Ascending aorta (tissue), 2 donors: ENCODE measurements at places on chromosomes 5 and 9. TPM values are rescaled to one million over a fixed set of nuclear protein-coding genes. Genes with fewer than 3 reads are reported as not detected.

Gene PCDHA9
- total RNA-seq, result not detected

Gene ZNF367
- total RNA-seq, result 3.9 TPM

Gene BBLN
- total RNA-seq, result 389 TPM

Gene CHSY3
- total RNA-seq, result 51.3 TPM

Gene RETREG1
- 2.9 TPM for total RNA-seq

Gene UQCRQ
- total RNA-seq, result 53.6 TPM

Gene BAAT
- total RNA-seq, result 0.53 TPM

Gene FAM151B
- total RNA-seq, result not detected

Gene OR4F3
- total RNA-seq, result not detected

Gene LCN15
- total RNA-seq, result not detected

Gene C1QTNF2
- 3.7 TPM for total RNA-seq

Gene ADGRD2
- not detected for total RNA-seq

Gene CDKN2AIPNL
- 6.0 TPM for total RNA-seq

Gene FOXD4
- total RNA-seq, result not detected

Gene DDX4
- total RNA-seq, result not detected

Gene GTF3C4
- 9.8 TPM for total RNA-seq

Gene PCA3
- total RNA-seq, result not detected

Gene SLC22A4
- total RNA-seq, result 18.1 TPM

Gene EGFLAM
- 4.2 TPM for total RNA-seq

Gene HOMER1
- 2.3 TPM for total RNA-seq

Gene TMEM252
- not detected for total RNA-seq

Gene SPINK1
- not detected for total RNA-seq

Gene SPAAR
- 4.0 TPM for total RNA-seq

Gene PRRT1B
- not detected for total RNA-seq

Gene TAF11L5
- not detected for total RNA-seq

Gene CYSRT1
- total RNA-seq, result not detected

Gene LCN10
- total RNA-seq, result 28.5 TPM

Gene IL5
- not detected for total RNA-seq

Gene SPINK4
- not detected for total RNA-seq

Gene SH3PXD2B
- total RNA-seq, result 60.8 TPM

Gene ANKRD33B
- 7.2 TPM for total RNA-seq

Gene SLC36A2
- 0.75 TPM for total RNA-seq

Gene SPTAN1
- total RNA-seq, result 687 TPM

Gene TAF1L
- total RNA-seq, result not detected

Gene ACOT12
- not detected for total RNA-seq

Gene IL4
- total RNA-seq, result not detected

Gene ASB6
- total RNA-seq, result 29.7 TPM
